ENCODE measurements at places on chromosomes 1 and 21.
A peak's percentile ranks its signal among the peaks of the same experiment; 100 is the strongest.

DNA sequence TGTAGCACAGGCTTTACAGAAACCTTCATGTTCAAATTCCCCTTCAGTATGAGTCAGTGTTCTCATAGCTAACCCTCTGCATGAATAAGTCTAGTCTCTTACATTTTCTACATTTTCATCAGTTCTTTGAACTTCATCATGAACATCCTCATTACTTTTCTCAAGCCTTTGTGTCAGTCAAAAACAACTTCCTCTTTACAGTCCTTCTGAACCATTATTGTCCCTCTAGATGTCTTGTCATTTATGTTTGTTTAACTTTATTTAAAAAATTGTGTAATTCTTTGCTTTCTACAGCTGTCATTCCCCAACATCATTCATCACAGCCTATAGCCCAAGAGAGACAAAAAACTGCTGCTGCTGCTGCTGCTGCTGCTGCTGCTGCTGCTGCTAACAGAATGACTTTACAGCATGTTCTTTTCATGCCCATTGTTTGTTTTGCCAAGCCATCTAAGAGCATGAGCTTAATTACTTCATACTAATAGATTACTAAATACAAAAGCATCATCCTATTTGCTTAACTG is 133.1 kb downstream of the LRRC40 start:
- no peak for DNase-seq

DNA sequence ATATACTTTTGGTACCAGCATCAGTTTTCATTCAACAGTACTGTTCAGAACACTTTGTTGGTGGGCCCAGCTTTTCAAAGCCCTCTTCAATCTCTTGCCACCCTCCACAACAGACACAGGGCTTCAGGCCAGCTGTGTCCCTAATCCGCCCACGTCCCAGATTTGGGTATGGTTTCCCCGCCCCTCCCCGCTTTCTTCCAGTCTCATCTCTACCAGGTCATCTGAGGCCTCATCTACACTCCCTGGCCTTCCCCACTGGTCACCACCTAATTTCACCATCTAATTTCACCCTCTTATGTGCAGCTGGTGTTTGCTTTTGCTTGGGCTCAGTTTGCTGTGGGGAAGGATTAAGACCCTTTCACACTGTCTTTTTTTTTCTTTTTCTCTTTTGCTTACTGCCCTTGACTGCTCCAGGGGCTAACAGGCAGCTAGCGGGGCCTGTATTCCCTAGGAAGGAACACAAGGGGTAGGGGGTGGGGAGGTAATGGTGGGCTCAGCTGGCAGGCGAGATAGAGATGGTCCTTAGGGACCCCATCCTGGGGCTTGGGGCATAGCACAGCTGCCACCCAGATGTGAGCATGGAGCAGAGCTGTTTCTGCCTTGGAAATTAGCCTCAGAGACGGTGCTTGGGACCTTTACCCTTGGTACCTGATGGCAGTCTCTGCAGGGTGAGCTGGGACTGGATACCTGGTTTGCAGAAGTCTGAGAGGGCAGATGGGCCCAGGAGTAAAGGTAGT is 3.8 kb upstream of the EPB41 start:
- no peak for DNase-seq

- DNase-seq = no peak
Observed at GRCh38 chr1:234879147-234880080, 249.2 kb downstream of the TOMM20 start.

DNA sequence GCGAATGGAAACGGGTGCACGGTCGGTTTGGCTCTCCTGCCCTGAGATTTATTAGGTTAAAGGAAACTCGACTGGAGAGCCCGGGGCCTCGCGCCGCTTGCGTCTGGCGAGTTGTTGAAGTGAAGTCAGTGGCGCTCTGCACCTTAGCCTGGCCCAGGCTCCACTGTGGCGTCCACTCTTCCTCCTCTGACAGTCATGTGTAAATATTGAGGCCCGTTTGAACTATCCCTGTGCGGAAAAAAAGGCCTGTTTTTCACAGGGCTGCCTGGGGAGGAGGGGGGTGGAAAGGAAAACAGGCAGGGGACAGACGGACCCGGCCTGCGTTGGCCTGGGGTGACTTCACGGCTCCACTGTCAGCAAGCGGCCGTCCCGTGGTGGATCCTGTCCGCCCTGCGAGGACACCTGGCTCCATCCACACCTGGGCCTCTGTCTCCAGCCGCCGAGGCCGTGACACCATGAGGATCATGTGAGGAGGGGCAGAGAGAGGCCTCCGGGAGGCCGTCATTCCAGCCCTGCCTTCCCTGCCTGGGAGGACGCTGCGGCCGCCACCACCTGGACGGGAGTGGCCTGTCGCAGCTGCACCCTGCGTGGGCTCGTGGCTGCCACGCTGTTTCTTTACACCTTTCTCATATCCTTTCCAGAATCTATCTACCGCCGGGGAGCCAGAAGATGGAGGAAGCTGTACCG is 59.8 kb downstream of the FAAP20 start:
- no peak for DNase-seq

DNA sequence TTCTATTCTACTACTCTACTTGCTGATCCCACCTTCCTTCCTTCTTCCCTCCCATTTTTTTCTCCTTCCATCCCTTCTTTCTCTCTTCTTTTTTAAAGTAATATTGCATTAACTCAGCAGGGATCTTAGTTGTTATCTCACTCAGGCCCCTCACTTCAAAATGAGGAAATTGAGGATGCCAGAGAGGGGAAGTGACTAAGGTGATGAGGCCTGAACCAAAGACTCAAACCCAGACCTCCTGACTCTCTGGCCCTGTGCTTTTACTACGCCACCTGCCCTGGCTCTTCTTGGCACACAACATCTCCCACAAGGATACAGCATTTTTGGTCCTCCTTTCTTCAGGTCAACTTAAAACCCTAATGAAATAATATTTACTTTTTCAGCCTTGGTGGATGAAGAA is 151.7 kb upstream of the ZNF648 start:
- DNase-seq = no peak

GRCh38 chr1:183636783-183637182 is 1.2 kb upstream of the ARPC5 start:
- no peak for DNase-seq

- DNase-seq = no peak
Observed at GRCh38 chr21:18588001-18588662, 184.5 kb upstream of the TMPRSS15 start.

- no peak for DNase-seq
Observed at GRCh38 chr1:151494741-151495281, 16.4 kb upstream of the CGN start.

DNA sequence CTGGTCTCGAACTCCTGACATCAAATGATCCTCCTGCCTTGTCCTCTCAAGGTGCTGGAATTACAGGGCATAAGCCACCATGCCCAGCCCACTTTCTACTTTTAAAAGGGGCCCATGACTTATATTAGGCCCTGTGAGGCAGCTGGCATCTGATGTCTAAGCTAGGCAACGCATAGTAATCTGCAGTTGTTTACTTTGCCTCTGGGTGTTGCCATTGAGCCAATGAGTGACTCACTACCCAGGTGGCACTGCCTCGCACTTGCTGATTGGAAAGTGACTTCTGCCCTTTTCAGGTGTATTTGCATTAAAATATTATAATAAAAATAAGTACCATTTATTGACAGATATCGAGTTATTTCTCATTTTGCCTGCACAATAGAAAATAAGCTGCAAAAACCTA is 84.9 kb downstream of the KIF14 start:
- DNase-seq = peak; percentile 8

DNA sequence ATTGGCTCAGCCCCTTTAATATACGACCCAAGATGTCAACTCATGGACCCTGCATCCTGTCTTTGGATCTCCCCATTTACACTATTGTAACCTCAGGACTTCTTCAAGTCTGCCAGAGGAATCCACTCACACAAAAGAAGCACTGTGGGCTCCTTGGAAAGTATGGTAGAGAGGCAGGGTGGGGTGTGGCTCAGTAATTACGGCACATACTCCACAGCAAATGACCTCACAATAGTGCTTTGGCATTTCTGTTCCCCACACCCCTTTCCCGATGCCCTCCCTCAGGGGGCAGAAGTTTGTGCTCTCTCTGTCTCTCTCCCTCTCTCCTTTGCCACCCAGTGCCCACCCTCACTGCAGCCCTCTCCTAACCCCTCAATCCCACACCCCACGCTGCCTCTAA is 27.8 kb upstream of the IFNAR2 start:
- DNase-seq = no peak

DNA sequence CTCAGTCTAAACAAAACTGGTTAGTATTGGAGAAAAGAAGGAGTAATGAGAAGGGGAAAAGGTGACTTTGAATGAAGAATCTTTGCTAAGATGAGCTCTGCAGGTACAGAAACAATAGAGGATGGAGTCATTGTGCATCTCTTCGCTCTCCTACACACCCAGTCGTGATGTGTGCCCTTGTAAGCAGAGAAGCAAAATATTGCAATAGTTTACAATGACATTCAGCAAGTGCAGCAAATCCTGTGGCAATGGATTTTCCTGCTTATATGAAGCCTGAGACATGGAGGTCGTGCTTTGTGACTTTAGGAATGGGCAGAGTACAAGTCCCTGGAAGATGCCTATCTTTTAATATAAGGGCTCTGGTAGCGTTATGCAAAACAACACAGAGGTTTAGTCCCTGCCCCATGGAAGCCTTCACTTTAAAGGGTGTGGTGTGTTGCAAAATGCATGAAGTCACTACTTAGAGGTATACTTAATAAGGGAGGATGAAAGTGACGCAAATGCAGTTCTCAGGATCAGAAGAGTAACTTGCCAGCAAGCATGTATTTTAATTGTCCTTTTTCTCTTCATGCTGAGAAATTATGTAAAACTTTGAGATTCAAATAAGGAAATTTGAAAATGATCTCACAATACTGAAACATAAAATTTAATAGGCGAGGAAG is 88.0 kb upstream of the IVNS1ABP start:
- no peak for DNase-seq

GRCh38 chr1:54227891-54228310 is 27.9 kb downstream of the MRPL37 start:
- DNase-seq = no peak

DNA sequence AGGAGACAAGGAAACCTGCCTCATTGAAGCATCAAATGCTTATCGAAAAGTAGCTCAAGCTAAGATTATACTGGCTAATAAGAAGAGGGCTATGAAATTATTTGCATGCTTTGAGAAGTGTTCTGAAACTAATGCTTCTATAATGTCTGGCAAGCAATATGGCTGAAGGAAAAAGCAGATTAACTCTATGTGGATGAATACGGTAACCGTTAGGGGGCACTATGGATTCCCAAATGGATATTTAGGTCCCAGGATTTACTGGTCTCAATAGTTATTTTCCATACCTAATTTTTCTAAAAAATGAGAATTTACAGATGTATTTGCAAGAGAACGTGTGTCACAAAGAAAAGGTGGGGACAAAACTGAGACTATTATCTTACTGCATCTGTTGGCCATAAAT is 34.6 kb upstream of the RRP15 start:
- DNase-seq = no peak

GRCh38 chr21:37431243-37431642 is 64.7 kb downstream of the DYRK1A start:
- DNase-seq = no peak
